ENCODE measurements at places on chromosomes 11 and 22.

GRCh38 chr22:25898707-25899365, 156.8 kb downstream of the MYO18B start:
- DNase-seq: no peak

- no peak for DNase-seq
Observed at GRCh38 chr11:125933030-125933813, 12.6 kb upstream of the VSIG10L2 start.

DNA sequence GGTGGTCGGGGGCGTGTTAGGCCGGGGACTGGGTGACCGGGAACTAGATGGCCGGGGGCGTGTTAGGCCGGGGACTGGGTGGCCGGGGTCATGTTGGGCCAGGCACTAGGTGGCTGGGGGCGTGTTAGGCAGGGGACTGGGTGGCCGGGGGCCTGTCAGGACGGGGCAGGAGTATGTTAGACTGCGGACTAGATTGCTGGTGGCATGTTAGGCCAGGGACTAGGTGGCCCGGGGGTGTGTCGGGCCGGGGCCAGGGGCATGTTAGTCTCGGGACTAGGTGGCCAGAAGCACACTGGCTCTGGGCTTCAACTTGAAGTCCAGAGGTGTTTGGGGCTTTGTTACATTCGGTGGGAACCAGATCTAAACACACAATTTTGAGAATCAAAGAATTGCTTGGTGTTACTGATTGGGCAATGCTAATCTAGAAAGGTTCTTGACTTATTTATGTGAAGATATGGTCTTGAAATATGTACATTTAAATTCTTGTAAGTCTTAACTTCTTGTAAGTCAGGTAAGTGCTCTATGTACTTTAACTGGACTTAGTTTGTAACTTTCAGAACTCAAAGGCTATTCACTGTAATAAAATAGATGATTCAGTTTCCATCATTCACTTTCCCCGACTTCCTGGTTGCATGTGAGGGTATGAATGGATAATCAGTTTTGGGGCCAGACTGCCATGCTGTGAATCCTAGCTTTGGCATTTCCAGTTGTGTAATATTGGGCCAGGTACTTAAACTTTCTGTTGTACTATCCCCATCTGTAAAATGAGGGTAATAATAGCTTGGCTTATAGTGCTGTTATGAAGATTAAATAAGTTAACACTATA, 1.1 kb downstream of the EXT2 start:
- DNase-seq: no peak

- DNase-seq: no peak
Observed at GRCh38 chr11:105577641-105578040, 32.2 kb upstream of the GRIA4 start.

GRCh38 chr11:2271077-2271326, 614 bp upstream of the ASCL2 start:
- DNase-seq: no peak

GRCh38 chr11:19696073-19696472, 16.6 kb upstream of the NAV2 start:
- DNase-seq: no peak

DNA sequence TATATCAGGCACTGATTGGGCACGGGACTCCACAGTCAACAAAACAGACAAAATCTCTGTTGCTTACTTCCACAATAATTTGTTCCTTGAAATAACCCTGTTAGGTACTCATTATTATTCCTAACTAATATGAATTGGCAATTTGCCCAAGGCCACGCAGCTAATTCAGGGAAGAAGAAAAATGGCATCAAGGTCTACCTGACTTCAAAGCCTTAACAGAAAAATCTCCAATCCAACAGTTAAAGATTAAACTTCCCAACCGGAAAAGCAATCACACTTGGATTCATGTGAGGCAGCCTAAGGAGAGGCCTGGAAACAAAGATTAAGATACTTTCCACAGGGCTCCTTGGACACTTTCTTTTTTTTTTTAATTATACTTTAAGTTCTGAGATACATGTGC, 68.9 kb downstream of the PRCP start:
- no peak for DNase-seq

GRCh38 chr22:50439314-50439870, 35.4 kb downstream of the SBF1 start:
- DNase-seq: no peak

DNA sequence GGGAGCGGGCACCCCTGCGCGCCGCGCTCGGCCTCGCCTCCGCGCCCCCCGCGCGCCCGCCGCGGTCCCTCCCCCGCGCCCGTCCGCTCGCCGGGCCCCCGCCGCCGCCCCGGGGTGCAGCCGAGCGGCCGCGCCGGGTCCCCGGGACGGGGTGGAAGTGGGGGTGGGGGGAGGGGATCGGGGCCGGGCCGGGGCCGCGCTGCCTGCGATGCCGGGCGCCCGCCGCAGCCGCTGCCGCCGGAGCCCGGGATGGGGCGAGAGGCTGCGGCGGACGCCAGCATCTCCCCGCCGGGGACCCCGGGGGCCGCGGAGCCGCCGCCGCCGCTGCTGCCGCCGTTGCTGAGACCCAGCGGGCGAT, 365 bp downstream of the MGAT3 start:
- no peak for DNase-seq

- DNase-seq: no peak
Observed at GRCh38 chr22:24117942-24118341, 63.3 kb upstream of the SUSD2 start.

DNA sequence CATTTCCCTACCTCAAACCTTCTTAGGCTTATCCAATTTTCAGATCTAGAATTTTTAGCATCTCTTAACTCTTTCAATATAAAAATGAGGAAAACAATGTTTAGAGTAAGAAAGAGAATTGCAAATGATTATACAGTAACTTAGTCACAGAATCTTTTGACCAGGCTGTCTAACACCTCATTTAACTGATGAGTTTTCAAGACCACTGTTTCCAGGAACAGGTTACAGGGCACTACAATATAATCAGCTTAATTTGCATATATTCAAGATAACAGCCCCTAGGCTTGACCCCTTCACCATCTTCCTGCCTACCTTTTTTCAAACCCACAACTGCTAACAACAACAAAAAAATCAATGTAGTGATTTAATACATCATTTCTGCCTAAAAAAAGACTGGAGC, 12.7 kb downstream of the NUMA1 start:
- DNase-seq: no peak

Data from activated CD8-positive, alpha-beta memory T cell treated with anti-CD3 and anti-CD28 coated beads for 1 hour (primary cell).